ENCODE measurements at places on chromosomes 7 and 10.

- no peak for DNase-seq
Measured at GRCh38 chr10:53569455-53569854, 796.9 kb upstream of the MBL2 start.

DNA sequence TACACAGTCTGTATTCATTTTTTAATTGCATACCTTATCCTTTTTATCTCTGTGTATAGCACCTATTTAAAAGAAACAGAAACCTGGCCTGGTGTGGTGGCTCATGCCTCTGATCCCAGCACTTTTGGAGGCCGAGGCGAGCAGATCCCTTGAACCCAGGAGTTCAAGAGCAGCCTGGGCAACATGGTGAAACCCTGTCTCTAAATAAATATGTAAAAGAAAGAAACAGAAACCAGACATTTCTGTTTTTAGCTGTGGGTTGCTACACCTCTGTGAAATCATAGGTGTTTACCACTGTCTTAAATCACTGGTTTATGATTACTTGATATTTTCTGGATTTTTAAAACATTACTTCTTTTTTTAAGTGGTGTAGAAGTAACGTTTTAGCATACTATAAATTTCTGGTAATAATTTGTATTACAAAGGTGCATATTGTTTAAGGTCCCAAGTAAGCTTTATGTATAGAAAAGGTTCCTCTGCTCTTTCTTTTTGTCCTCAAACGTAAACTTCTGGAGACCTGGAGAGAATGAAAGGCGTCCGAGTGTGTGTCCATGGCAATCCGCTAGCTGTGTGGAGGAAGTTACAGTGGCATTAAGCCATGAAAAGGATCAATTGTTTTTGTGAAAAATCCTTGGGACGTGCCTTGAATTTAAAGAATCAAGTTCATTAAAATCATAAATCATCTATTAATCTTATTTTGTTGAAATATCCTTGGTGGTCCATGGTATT, 41.1 kb downstream of the PTPRZ1 start:
- no peak for DNase-seq

GRCh38 chr10:132306343-132306685, 1.4 kb downstream of the STK32C start:
- DNase-seq = no peak

- DNase-seq = no peak
Measured at GRCh38 chr7:39265641-39266591, 288.2 kb downstream of the POU6F2 start.

DNA sequence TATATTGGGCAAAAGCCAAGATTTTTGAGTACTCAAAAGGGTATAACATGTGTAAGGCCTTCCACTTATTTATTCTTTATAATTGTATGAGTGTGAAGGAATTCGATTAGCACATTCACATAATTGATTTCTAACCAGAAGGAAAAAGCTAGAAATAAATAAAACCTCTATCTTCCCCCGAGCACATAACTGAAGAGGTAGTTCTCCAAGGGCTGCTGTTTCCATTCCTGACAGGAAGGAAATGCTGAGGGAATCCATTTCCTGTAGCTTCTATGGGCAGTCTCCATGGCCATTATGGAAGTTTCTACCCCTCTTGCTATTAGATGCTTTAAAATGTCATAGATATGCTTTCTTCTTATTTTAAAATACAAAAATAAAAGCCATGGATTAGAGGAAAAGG, 70.5 kb upstream of the ABCB5 start:
- no peak for DNase-seq

- no peak for DNase-seq
Measured at GRCh38 chr7:143393267-143394041, 12.3 kb downstream of the ZYX start.

DNA sequence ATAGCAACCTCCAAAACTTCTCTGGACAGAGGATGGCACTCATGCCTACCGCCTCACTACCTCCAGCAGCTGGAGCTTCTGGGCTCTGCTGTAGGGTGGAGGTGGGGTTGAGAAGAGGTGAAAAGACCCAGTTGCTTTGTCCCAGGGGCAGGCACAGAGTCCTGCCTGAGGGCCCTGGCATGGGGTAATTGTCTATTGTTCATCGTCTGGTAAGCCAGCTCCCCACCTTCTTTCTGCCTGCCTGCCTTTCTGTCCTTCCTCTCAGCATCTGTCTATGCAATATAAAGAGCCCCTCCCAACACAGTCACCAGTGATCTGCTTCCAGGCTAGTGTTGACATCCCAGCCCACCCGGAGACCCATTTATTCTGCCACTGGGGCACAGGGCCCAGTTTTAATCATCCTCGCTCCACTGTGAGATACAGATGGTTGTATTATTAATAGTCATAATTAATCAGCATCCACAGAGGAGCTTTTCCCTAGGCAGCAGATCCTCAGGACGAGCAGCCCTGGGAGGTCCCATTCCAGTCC, 39.0 kb downstream of the ZMIZ1 start:
- no peak for DNase-seq

DNA sequence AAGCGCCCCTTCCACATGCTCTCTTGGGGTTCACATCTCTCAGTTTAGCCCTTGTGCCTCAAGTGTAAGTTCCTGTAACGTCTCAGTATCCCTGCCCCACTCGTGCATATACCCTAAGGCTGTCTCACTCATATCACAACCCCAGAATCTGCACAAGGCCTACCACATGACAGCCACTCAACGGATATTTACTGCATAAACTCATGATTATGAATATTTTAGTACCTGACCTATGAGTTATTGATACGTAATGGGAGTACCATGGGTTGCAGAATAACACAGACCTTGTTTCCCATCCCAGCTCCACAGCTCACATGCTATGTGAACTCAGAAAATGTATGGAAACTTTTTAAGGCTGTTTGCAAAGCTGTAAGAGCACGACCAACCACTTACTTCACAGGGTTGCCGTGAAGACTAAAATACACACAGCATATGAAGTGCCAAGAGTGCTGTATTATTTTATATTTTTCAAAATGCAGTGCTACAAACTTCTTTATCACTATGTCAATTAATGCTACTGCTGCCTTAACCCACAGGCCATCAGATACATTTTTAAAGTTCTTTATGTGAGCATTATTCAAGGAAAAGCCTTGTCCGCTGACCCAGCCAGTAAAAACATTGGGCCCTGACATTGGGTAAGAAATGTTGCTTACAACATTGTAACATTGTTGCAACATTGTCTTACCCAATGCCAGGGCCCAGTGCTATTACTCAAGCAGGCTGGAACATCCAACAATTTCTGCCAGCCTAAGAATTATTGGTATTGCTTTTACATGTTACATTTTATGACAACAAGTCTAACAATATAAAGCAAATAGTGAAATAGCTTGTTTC, 97.2 kb downstream of the JAZF1 start:
- no peak for DNase-seq

GRCh38 chr7:141875453-141875852, 34.2 kb upstream of the PRSS37 start:
- DNase-seq = no peak

DNA sequence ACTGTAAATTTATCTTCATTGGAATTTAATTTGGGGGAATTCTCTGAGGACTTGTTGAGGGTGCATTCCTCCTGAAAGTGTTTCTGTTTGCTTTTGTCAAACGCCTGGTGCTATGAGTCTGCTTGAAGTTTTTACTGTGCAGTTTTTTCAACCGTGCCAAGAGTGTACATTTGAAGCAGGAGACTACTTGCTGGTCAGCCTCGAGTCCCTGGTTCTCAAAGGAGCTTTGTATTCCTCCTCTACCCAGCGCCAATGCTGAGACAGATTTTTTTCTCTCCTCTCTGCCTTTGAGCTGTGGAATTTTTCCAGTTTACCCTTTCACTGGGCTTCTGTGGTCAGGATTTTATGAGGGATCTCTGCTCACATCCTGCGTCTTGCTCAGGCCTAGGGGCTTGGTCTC, 62.1 kb downstream of the NPY start:
- DNase-seq = no peak

GRCh38 chr7:129751916-129752315, 140.4 kb downstream of the NRF1 start:
- no peak for DNase-seq

DNA sequence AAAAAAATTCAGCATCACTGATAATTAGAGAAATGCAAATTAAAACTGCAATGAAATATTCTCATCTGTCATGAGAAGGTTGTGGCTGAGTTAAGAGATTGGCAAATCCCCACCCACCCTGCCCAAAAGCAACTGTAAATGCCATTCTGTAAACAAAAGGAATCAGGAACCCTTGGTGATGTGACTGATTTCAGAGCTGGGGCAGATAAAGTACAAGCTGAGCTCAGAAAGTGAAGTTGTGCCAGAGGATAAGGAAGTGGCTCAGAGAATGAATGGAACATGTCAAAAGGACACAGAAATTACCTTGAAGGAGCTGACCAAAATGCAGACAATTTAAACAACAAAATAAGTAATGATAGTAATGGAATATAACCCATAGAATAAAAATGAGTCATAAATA, 32.7 kb upstream of the ARMS2 start:
- no peak for DNase-seq

- DNase-seq = no peak
Measured at GRCh38 chr7:54995610-54996363, 23.0 kb upstream of the EGFR start.

- DNase-seq = no peak
Measured at GRCh38 chr10:74058658-74059057, 60.7 kb downstream of the VCL start.

DNA sequence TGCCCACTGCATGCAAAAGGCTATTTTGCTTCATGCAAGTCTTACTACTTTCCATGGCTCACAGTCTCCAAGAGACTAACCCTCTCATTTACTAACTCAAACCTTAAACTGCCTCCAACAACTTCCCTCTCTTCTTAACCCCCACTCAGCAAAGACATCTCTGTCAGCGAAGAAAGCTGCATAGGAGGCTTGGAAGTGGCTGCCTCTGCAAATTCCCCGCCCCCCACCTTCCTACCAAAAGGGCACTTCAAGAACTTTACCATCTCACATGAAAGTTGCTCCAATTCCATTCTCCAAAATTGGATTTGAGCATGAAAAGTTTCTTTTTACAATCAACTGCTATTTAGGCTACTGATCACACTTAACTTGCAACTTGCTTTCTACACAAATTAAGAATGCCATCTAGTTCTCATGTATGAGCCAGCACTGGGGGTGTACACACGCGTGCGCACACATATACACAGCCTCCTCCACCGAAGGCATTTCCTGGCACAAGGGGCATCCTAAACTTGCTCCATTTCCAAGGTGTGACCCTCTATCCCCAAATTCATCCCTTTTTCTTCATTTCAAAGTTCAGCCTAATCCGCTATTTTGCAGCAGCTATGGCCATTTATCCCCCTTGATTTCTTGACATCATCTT, 1.8 kb downstream of the CCDC6 start:
- DNase-seq = no peak

- no peak for DNase-seq
Measured at GRCh38 chr10:28730031-28730778, 52.9 kb downstream of the BAMBI start.

GRCh38 chr10:80429521-80429973, 21.2 kb downstream of the PRXL2A start:
- no peak for DNase-seq

- no peak for DNase-seq
Measured at GRCh38 chr10:100812978-100813377, 67.6 kb downstream of the PAX2 start.

DNA sequence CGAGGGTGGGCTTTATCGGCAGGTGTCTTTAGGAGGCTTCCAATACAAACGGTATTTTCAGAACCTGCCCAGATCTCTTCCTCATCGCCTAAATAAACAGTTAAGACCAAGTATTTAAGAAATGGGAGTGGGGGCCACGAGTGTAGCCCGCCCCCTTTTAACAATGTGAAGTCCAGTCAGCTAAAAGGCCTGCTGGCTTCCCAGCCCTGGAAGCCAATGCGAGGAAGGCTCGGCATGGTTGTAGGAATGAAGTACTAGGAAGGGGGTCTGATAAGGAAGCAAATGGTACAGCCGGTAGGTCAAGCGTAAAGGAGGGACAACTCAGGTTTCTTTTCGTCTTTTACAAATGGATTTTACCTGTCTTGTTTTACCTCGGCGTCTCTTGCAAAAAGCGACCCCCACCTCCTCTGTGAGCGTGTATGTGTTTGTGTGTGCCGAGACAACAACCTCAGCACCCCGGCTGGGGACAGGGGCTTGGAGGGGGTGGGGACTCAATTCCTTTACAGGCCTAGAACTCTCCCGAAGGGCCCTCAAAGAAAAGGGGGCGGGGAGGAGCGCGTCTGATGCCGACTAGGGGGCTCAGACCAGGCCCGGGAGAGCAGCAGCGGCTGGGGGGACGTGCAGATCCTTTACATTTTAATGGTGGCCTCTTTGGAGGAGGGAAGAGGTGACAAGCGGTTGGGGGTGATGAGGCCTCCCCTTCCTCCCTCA, 147.6 kb downstream of the GPR85 start:
- DNase-seq = peak; percentile 1

- DNase-seq = no peak
Measured at GRCh38 chr10:31526681-31527080, 207.7 kb downstream of the ZEB1 start.

DNA sequence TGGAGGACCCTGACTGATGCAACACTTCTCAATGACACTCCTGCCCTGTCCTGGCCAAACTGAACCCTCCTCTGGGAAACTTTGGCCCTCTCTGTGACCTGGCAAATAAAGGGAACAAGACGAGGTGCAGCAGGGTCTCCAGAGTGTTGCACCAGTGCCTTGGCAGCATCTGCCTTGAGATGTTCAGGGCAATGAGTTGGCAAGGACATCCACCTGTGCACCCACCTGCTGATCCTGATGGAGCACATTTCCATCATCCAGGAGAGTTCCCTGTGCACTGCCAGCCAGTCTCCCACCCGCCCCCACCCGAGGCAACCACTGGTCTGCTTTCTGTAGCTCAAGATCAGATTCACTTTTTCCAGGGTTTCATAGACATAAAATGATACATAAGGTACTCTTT, 407.4 kb downstream of the GRID1 start:
- no peak for DNase-seq

DNA sequence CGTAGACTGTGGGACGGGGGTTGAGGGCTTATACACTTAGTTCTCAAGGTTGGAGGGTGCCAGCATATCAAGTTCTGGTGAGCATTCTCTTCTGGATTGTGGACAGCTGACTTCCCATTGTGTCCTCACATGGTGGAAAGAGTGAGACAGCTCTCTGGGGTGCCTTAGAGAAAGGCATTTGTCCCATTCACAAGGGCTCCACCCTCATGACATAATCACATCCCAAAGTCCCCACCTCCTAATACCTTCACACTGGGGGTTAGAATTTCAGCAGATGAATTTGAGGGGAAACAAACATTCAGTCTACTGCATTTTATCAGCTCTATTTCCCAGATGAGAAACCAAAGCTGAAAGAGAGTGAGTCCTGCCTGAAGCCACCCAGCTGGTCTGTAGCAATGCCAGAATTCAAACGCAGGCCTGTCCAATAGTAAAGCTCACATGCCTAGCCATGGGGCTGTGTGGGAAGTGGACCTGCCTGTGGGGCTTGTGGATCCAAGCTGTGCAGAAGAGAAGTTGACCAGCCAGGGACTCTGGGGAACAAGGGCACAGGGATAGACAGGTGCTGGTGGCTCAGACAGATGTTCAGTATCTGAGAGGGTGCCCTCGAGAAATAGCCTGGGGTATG, 34.9 kb upstream of the LOXL4 start:
- no peak for DNase-seq

- DNase-seq = no peak
Measured at GRCh38 chr10:79444199-79445119, 965 bp downstream of the ZCCHC24 start.
